ENCODE measurements at places on chromosomes 7 and 10.

GRCh38 chr7:23136216-23136615 is 30.6 kb downstream of the KLHL7 start:
- no peak for DNase-seq

GRCh38 chr10:13961097-13961496 is 369.6 kb downstream of the FRMD4A start:
- no peak for DNase-seq

- no peak for DNase-seq
Measured at GRCh38 chr7:29282819-29283414, 88.3 kb downstream of the CHN2 start.

DNA sequence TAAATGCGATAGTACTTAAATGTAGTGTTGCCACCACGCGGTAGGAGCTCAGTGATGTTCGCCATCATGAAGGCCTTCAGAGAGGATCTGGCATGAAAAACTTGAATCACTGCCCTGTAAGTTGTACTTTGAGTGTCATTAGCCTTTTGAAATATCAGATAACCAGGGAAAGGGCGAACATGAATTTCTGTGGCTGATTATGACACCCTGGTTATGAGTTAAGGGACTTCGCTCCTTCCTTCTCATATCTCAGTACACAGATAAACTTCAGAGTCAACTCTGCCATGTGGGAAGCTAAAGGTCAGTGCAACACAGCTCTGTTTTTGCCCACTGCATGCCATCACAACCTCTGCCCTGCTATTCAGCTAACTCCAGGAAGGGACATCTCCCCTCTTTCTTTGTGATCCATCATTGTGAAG is 8.9 kb upstream of the ACSL5 start:
- no peak for DNase-seq

- peak; percentile 55 for DNase-seq
Measured at GRCh38 chr7:26090927-26091519, 61.0 kb upstream of the NFE2L3 start.

GRCh38 chr7:116505278-116505677 is 5.7 kb downstream of the CAV2 start:
- no peak for DNase-seq

- no peak for DNase-seq
Measured at GRCh38 chr7:20438694-20439376, 108.1 kb downstream of the ITGB8 start.

- no peak for DNase-seq
Measured at GRCh38 chr10:63799521-63800300, 278.5 kb downstream of the REEP3 start.

DNA sequence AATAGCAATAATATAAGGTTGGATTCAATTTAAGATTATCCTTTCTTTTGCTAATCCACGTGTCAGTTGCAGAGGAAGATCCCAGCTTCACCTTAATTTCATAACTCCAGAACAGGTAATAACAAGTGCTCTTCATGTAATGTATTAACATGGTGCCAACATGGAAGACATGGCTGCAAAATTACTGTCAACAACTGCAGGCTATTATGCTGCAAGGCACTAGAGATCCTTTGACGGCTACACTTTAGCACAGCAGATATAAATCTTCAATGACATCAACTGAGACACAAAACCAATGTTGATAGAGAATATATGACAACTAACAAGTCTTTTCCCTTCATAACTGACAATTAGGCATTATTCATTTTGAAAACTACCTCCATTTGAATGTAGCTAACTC is 96.1 kb downstream of the RNF133 start:
- no peak for DNase-seq

DNA sequence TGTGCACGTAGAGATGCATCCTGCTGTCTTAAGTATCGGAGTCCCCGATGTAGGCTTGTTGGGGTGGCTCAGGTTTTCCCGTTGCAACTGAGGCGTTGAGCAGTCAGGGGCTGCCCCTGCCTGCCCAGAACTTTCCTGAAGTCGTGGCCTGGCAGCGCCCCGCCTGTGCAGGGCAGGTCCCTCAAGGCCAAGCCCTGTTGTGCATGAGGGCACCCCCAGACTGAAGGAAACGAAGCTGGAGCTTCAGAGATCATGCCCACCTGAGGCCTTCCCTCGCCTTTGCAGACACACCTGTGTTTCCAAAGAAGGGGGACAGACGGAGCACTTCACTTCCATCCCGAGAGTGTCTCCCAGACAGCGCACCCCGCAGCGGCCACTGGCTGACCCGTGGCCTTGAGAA is 121.1 kb downstream of the NKX6-2 start:
- DNase-seq: no peak

GRCh38 chr7:151035026-151035717 is 6.9 kb downstream of the ABCB8 start:
- no peak for DNase-seq

- DNase-seq: no peak
Measured at GRCh38 chr7:30877993-30878392, 33.7 kb upstream of the AQP1 start.
